Fibroblast of the aortic adventitia (primary cell): ENCODE measurements at places on chromosomes 4 and X.

DNA sequence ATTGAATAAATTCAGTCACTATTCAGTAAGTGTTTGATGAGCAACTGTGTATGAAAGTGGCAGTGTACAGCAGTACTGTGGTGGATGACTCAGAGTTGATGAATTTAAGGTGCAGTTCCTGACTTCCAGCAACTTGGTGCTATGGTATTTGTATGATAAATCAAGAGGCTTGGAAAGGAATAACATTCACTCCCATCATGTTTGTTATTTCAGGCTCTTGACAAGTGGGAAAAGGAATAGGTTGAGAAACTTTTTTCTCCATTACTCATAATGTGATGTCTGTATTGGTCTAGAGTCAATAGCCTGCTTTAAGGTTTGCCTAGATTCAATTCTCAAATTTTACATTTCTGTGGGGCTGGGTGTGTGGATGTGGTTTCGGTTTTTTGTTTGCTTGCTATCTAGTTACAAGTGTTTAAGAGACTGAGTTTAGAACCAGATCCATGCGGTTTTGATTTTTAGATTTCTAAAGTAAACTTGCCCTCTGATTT is 35.1 kb upstream of the CYP2U1 start:
- peak; percentile 97 for DNase-seq

DNA sequence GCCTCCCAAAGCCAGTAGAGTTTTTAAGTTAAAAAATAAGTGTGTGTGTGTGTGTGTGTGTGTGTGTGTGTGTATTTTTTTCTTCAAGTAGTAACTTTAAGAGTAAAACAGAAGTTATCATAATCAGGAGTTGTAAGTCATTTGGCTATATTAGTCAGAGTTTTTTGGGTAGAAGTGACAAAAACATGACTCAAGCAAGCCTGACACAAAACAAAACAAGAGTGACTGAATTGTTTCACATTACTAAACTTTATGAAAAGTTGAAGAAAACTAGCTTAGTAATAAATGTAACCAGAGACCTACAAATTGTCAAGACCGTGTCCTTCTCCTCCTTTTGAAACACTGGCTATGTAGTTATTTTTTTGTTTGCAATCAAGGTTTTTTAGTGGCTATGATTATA is 738.0 kb upstream of the PITX2 start:
- DNase-seq = no peak

GRCh38 chrX:18861511-18861910 is 122.4 kb downstream of the PHKA2 start:
- DNase-seq = no peak

GRCh38 chr4:140857111-140857510 is 100.9 kb upstream of the TBC1D9 start:
- no peak for DNase-seq

- DNase-seq = peak; percentile 3
Observed at GRCh38 chrX:78024349-78025059, 55.1 kb upstream of the PGAM4 start.

- DNase-seq = no peak
Observed at GRCh38 chrX:43949669-43950068, 23.5 kb downstream of the NDP start.

GRCh38 chrX:3548765-3549391 is 164.6 kb downstream of the PRKX start:
- DNase-seq = peak; percentile 87

DNA sequence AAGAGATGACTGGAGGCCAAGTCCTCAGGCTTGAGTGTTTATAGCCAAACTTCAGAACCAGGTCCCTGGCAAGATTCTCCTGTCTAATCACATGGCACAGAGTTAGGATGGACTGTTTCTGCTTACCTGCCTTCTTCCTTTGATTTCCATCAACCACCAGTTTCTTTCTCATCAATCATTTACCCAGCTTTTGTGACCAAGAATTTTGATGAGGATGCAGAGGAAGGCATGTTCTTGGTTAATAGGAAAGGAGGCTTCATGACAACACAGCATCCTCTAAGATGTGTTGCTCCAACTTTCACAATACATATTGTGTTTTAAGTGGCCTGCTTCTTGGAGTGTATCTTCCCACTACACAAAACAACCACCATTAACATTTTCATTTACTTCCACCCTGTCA is 65.3 kb downstream of the NFKB1 start:
- no peak for DNase-seq

- DNase-seq = peak; percentile 78
Observed at GRCh38 chr4:168882650-168883233, 127.3 kb downstream of the CBR4 start.

DNA sequence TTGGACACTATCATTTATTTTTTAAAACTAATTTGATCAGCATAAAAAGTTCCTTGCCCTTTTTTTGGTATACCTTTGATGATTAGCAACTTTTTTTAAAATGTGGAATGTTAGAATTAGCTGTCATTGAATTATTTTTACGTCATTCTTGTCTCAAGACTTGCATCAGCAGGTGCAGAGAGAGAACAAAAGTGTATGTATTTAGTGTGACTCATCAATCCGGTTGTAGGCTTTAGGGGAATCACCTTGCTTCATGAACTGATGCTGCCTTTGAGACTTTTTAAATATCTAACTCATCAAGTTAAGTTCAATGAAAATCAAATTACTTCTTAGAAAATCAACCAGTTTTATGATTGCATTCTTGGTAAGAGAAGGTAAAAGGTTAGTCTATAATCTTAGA is 125.1 kb downstream of the ARX start:
- DNase-seq = no peak

DNA sequence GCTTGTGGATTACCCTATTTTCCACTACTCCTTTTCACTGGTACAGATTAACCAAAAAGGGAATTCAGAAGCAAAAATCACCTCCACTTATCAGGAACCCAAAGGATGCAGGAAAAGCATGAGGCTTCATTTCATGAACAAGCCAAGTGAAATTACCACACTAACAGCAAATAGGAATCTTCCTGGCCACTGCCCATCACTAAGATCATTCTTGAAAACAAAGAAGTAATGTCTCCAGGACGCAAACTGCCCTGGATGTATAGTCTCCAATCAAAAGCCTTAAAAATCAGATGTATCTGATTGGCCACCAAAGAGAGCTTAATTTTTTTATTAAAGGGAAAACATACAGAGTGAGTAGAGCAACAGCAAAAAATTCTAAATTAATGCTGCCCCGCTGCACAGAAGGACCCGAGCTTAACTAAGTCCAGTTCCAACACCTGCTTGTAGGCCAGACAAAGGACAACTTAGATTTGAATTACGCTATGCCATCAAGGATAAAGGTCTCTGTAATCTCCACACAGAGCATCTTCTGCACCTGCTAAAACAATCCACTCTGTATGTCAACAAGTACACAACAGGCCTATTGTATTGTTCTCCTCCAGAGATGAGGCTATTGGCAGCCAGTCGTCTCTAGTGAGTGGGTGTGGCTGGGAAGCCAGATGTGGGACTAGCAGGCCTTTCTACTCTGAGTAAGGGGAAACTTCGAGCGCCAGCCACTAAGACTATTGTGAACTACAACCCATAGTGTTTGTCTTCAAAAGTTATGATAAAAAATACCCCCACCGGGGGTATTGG is 12.4 kb downstream of the ZDHHC9 start:
- DNase-seq = no peak

- DNase-seq = no peak
Observed at GRCh38 chr4:157219711-157220370, 687 bp upstream of the GRIA2 start.

- DNase-seq = no peak
Observed at GRCh38 chrX:27591938-27592337, 1.8 kb downstream of the DCAF8L2 start.

DNA sequence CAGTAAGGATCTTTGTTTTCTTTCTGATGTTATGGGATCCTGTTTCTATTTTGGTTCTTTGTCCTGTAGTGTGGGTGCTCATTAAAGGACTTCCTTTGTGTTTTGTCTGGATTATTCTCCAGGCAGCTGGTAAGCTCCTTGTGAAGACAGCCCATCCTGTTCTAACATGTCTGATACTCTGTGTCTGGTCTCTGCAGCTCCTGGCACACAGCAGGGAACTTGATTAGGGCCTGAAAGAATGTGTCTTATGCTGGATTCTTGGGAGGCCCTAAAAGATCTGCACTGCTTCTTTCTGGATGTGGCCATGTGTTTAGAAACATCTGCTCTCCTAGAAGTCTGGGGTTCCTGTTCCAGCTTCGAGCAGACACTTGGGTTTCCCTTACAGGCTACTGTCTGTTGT is 38.1 kb upstream of the ATXN3L start:
- peak; percentile 50 for DNase-seq

- DNase-seq = no peak
Observed at GRCh38 chrX:53474707-53475106, 40.5 kb upstream of the HSD17B10 start.

DNA sequence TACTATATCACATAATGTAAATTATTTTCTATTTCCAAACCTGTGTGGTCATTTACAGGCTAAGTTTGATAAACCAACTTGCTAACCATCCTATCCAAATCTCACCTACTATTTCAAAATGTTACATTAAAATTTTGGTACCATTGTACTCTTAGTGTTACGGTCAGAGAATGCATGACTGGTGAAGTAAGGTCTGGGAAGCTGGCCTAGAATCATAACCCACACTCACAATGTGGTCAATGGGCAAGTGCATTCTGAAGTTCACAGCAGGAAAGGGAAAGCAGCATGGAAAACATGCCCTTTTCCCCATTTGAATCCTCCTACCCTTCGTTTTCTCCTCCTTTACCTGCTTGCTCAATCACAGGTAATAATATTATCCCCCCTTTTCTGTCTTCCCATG is 54.4 kb downstream of the PPP3CA start:
- peak; percentile 88 for DNase-seq

- no peak for DNase-seq
Observed at GRCh38 chr4:7668271-7668670, 233.5 kb upstream of the PSAPL1 start.
